ENCODE measurements at places on chromosomes 1 and 21. TPM values are rescaled to one million over a fixed set of nuclear protein-coding genes. Genes with fewer than 3 reads are reported as not detected.

- no peak for DNase-seq
Measured at GRCh38 chr1:93446837-93447451, 974 bp upstream of the FNBP1L start.

- DNase-seq = peak; percentile 54
Measured at GRCh38 chr1:117606649-117607430, 992 bp downstream of the TENT5C start.

The CNR2 gene
- not detected for total RNA-seq

DNA sequence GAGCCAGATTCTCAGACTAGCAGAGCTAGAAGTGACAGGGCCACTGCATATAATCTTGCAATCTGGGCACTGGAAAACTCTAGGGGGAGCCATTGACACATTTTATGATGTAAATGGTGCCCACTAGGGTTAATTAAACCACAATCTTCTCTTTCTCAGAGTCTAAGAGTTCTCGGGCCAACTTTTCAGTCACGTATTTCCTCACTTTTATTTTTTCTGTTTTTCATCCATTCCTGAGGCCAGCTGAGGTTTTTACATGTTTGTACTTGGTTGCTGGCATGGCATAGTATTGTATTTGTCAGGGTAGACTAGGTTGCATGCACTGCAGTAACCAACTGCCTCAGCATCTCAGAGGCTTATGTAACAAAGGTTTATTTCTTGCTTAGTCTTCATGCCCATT is 138.2 kb downstream of the ZNF326 start:
- DNase-seq = peak; percentile 2

DNA sequence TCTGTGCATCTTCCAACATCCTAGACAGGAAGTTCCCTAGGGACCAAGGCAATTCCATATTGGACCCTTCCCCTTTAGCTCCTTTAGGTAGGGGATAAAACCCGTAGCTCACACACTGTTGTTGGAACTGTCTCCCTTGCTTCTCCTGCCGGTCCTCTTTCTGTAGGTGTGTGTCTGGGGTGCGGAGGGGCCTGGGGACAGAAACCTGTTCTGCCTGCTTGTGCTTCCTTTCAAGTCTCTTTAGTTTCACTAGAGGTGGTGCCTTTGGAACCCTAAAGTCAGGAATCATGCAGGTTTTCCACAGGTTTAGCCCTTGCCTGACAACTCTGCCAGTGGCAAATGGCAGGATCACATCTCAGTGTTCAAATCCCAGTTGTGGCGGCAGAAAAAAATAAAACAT is 74.6 kb upstream of the PTGFRN start:
- no peak for DNase-seq

DNA sequence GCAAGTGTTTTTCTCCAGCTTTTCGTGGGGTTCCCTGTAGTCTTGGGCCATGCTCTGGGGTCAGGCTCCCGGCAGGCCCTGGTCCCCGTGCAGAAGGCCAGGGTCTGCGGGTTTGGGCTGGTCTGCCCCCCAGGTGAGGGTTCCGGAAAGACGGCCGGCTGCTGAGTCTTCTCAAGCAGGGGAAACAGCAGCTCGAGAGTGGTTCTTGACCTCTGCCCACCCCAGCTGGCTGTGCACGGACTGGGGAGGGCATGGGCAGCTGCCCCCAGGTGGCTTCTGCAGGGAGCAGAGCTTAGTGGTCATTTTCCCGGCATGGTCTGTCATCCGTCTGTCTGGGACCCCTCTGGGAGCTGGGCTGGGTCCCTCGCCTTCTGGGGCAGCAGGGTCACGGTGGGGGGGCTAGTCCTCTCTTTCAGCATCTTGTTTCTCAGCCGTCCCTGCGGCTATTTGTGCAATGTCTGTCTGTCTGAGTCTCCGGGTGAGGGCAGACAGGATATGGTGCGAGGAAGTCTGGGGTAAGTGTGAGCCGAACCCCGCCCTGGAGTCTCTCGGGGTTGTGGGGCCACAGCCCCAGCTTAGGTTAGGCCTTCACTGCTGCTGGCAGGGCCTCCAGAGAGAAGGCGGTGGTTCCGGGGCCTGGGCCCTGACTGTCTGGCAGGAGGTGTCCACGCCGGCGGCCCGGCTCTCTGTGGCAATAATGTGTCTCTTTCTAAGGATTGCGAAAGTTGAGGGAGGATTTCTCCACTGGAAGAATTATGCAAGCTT is 6.1 kb downstream of the SKI start:
- peak; percentile 99 for DNase-seq

Data from fibroblast of villous mesenchyme (primary cell).